ENCODE measurements at places on chromosomes 2 and 18.

DNA sequence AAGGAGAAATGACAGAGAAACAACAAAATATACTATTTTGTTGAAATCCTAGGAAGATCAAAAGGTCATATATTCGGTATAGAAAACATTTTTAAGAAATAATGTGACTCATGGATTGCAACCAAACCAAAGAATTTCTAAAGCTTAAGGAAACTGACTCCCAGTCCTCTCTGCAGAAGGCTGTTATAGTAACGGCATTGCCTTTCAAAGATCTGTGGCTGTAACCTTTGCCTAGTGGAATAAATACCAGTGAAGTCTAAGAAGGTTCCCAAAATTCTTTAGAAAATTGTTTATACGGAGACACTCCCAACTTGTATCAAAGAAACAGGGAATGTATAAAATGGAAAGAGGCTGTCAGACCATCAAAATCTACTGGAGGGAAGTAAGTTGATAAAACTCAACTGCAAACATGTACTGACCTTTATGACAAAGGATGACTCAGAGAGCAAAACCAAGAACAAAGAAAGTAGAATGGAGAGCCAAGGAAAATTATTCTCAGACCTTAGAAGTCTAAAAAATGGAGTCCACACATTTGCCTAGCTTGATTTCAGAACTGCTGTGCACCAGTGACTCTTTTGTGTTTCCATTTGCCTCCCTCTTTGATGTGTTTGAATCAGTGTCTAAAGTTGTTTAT, 48.6 kb upstream of the FSIP2 start:
- DNase-seq = no peak

DNA sequence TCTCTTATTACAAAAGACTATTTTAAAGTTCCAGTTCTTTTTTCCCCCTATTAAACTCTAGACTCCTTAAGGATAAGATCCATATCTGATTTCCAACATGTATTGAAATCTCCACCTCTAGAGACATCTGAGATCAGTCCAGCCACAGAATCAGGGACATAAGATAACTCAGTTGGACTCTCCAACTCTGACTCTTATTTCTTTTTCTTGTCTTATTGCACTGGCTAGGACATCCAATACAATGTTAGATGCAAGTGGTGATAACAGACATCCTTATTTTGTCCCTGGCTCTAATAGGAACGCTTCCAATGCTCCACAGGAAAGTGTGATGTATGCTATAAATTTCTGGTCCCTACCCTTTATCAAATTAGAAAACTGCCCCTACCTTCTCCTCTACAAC, 158.1 kb downstream of the TNS1 start:
- no peak for DNase-seq

DNA sequence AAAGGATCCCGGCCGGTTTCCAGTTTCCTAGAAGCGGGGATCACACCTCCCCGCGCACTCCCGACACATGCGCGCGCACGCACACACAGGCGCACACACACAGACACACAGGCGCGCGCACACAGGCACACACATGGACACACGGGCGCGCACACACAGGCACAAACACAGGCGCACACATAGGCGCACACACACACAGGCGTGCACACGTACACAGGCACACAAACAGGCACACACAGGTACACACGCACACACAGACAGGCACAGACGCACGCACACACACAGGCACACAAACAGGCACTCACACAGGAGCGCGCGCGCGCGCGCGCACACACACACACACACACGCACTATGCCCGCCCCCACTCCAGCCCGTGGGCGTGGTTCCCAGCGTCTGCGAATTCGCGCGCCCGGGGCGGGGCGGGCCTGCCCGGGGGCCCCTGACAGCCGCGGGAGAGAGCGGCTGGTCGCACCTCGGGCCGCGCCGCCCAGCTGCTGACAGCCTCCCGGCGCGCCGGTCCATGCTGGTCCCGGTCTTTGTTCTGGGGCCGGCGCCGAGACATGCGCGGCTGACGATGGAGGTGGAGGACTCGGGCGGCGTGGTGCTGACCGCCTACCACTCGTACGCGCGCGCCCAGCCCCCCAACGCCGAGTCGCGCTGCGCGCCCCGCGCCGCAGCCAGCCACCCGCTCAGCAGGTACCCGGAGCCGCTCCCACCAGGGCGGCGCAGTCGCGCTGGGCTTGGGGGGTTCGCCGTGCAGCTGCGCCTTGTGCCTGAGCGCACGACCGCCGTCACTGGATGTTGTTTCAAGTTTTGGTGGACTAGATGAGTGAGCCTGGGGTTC, at the start of gene ARHGAP28:
Gene ARHGAP28 (plus strand): TSS at position 470 of the 845 bp plus-strand sequence. CDS start 106 bp downstream, at position 576.
- no peak for DNase-seq

GRCh38 chr2:64374686-64375085, 79.3 kb upstream of the LGALSL start:
- no peak for DNase-seq

GRCh38 chr2:75560022-75560767, 544 bp downstream of the EVA1A start:
- no peak for DNase-seq

GRCh38 chr2:64115808-64116598, 28.2 kb downstream of the PELI1 start:
- DNase-seq = peak; percentile 62

- no peak for DNase-seq
Measured at GRCh38 chr2:201965550-201965949, 68.1 kb upstream of the FZD7 start.

GRCh38 chr2:158407031-158407430, 49.5 kb downstream of the CCDC148 start:
- no peak for DNase-seq

GRCh38 chr18:25832001-25832604, 258.3 kb downstream of the SS18 start:
- DNase-seq = peak; percentile 50

DNA sequence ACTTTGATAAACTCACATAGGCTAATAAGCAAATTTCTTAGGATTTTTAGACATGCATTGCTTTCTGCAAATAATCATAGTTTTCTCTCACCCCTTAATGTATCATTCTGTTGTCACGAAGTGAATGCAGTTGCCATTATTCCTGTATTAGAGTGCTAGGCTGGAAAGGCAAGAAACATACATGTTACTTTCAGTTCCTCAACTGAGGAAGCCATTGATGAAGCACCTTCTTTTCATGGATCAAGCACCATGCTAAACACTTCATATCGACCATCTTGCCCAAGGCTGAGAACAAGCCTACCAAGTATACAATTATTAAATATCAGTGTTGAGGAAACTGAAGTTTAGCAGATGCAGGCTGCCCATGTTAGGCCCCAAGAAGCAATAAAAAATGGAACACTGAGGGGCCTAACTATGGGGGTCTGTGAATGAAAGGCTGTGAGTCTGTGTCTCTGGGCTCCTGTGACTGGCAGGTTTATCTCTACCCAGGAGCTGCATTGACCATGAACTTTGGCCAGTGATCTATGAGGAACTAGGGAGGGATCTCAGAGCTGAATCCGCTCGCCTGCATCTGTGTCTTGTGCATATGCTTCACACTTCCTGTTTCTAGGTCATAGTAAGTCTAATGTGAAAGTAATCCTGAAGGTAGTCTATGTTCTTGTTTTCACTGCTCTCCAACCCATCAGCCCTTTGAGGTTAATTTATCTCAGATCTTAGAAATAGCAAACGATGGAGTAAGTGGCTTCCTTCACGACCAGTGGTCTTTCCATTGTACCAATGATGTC, 16.0 kb upstream of the TSPYL6 start:
- DNase-seq = peak; percentile 36

Data from suppressor macrophage treated with lipopolysaccharide for 4 hours (primary cell).